AG04449 (cell line): ENCODE measurements at places on chromosomes 1 and 21.
A peak's percentile ranks its signal among the peaks of the same experiment; 100 is the strongest.

DNA sequence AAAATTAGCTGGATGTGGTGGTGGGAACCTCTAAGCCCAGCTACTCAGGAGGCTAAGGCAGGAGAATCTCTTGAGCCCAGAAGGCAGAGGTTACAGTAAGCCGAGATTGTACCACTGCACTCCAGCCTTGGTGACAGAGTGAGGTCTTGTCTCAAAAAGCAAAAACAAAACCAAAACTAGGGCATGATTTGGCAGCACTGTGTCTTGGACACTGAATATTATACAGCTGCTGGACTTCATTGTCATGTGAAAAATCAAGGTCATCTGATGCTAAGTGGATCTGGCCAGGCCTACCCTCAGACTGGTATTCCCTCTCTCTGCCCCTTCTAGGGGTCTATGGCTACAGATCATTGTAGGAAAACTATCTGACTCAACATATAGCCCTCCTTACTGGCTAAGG, 55.2 kb upstream of the MRPS6 start:
- DNase-seq = no peak

DNA sequence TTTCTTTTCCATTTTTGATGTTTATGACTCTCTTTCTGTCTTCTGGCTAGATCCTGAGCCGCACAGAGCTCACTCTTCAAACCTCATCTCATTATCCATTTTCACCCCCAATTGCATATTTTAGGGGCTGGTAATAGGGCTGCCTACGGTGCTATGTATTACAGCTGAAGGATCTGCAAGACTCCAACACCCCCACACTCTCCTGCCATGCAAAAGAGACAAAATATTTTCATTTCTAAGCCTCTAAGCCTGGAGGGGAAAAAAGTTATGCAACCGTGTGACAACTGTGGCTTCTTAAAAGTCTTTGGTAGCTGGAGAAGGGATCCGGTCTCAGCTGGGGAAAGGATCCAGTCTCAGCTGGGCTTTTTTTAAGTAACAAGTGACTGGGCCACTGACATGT, 311.6 kb downstream of the NPHP4 start:
- no peak for DNase-seq

GRCh38 chr1:9143250-9143649, 14.3 kb upstream of the GPR157 start:
- no peak for DNase-seq

- DNase-seq = no peak
These were observed 107.9 kb downstream of the SPSB1 start for GRCh38 chr1:9400425-9401079.

- DNase-seq = peak; percentile 51
These were observed 46.7 kb downstream of the PHC2 start for GRCh38 chr1:33384040-33384812.

DNA sequence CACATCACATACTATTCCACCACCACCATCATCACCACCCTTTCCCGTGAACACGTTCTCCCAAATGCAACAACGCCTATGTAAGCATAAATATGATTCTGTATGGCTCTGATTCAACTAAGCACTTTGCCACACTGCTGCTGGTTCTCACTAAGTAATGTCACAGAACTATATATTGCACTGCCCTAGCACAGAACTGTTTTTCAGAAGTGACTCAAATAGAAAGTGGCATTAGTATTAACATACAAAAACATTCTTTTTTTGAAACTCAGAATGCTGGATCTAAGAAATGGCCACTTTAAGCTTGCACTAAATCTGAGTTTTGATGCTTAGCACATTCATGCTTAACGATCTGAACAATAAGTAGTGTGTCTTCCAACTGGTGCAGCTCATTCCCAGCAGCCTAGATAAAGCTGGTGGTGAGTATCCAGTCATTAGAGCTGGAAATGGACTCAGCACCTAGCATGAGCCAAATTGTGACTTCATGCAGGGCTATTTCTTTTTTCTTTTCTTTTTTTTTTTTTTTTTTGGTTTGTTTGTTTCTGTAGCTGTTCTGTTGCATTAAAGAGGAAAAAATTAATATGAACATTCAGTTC, 46.2 kb upstream of the ZC3H11B start:
- DNase-seq = no peak

GRCh38 chr1:30287976-30288375, 435.4 kb downstream of the MATN1 start:
- DNase-seq = no peak
